Astrocyte (in vitro differentiated cells and primary cell): ENCODE measurements at places on chromosomes 7 and 10.

DNA sequence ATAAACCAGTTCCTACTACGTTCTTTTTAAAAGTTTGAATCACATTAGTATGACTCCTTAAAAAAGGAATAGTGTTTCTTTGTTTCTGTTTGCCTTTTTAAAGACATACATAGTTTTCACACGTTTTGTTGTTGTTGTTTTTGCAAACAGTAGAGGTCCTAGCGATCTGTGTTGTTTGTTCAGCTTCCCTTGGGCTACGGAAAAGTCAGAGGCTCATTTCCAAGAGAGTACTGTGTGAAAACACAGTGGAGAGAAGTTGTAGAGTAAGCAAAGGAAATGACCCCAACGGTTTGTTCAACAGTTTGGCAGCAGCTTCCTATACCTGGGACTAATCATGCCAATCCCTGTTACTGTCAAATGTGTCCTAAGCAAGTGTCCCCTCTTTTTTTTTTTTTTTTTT lies 87.1 kb upstream of the STEAP1 start:
- no peak for DNase-seq

DNA sequence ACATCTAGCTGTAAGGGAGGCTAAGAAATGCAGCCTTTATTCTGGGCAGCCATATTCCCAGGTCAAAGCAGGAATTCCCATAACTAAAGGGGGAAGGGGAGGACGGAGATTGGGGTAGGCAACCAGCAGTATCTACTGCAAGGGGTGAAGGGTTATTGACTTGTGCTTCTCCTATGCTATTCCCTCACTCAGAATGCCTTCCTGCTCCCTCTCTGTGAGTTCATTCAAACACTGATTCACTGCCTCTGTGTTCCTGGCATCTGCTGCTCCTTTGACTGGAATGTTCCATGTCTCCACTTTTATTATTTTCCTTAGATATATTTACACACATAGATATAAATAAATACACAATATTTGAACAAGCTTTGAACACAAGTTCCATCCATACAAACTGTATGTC lies 11.1 kb downstream of the HTR7 start:
- DNase-seq: peak; percentile 49

GRCh38 chr7:87223666-87224065 lies 4.1 kb upstream of the TMEM243 start:
- DNase-seq: no peak

- no peak for DNase-seq
These were observed 576.6 kb upstream of the C7orf33 start for GRCh38 chr7:148014001-148014400.

GRCh38 chr7:128827971-128828711 lies 2.1 kb upstream of the FLNC start:
- DNase-seq: peak; percentile 88

GRCh38 chr7:95527033-95527775 lies 41.5 kb downstream of the ASB4 start:
- peak; percentile 8 for DNase-seq

DNA sequence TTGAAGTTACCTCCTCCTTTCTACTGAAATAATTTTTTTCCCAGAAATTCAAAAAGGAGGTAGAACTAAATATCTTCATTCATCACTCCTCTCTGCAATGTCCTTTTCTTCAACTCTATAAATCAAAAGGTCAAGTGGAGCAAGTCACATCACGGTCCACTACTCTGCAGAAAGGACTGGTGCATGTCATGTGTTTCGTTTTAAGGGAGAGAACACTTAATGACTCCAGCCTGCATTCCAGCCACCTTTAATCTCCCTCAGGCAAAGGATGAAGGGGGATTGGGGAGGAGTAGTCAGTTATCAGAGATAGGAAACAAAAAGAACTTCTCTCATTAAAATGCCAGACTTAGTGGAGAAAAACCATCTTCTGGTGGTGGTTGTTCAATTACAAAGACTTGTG lies 78.9 kb downstream of the ANK3 start:
- no peak for DNase-seq
